ENCODE measurements at places on chromosomes 3 and 15. TPM values are rescaled to one million over a fixed set of nuclear protein-coding genes. Genes with fewer than 3 reads are reported as not detected.

Gene SLC12A8
- 15.1 TPM for polyA plus RNA-seq

Gene ZNF639
- polyA plus RNA-seq = 28.4 TPM

Gene SLC25A26
- 29.0 TPM for polyA plus RNA-seq

Gene PEX5L
- polyA plus RNA-seq = 0.52 TPM
